Naive thymus-derived CD4-positive, alpha-beta T cell (primary cell): ENCODE measurements at places on chromosomes 7 and 10. TPM values are rescaled to one million over a fixed set of nuclear protein-coding genes. Genes with fewer than 3 reads are reported as not detected.
A peak's percentile ranks its signal among the peaks of the same experiment; 100 is the strongest.

- no peak for DNase-seq
Observed at GRCh38 chr7:21407796-21408480, 19.9 kb upstream of the SP4 start.

DNA sequence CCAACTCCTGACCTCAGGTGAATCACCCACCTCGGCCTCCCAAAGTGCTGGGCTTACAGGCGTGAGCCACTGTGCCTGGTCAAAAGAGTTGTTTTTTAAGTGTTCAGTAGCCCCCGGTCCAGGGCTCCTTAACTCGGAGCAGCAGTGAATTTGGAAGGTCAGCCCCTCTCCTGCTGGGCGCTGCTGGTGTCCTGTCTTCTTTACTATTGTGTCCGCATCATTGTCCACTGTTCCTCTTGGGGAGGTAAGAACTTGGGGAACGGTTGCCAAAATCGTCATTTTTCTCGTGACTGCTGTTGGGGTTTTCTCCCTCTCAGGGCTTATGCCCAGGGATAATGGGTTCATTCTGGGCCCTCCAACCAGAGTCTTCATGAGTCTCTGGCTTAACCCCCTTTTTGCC, 46.7 kb downstream of the CAMK1D start:
- DNase-seq = no peak

The FAM241B gene
- 6.3 and 8.6 TPM in 2 replicates for total RNA-seq

The NPFFR1 gene
- not detected in 2 replicates for total RNA-seq

The SFTPA1 gene
- not detected for total RNA-seq

The LEP gene
- total RNA-seq = not detected

DNA sequence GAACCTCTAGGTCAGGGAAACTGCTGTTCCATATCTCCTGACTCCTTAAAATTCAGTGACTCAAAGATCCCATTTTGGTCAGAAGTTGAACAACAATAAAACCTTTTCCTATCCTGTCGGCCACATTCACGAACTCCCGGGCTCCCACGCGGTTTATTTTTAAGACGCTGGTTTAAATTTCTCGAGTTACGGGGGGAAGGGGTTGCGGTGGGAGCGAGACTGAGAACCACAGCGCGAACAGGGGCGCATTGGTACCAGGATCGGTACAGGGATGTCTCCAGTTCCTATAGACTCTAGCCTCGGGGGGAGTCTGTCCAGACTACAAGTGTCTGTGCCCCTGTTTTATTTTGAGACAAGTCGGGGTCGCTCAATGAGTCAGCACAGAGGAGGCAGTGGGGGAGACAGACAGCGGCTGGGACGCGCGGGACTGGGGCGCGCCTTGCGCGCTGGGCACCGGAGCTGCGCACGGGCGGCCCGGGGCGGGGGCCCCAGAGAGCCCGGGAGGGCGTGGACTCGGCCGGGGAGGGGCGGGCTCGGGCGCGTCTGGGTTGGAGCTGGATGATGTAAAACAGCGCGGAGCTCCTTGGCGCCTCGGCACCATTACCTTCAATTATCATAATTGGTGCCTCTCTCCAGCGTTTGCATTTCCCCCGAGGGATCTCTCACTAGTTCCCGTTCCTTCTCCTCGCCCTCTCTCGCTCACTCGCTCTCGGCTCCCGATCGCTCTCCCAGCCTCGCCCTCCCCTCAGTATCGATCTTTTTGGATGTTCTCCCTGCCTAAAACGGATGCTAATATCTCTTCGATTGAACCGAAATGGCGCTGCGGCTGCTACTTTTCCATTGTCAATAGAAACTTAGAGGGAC, 8.7 kb upstream of the BAMBI start:
- no peak for DNase-seq

DNA sequence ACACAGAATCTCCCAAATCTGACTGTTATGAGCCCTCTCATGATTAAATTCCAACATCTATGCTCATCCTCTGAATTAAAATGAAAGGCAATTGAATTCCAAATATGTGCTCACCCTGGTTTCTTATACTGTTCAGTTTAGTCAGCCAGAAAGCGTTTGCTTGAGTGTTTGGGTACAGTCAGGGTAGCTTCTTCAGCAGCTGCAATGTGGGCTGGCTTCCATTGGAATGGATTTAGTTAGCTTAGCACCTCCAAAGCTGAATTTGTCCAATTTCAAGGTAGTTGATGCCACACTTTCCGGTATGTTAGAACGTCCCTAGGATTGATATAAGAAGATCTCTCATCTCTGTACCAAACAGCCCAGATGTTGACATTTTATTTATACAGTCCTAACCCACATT, 9.3 kb downstream of the KLHL7 start:
- DNase-seq = no peak

The ACTL6B gene
- total RNA-seq = not detected in 2 replicates

DNA sequence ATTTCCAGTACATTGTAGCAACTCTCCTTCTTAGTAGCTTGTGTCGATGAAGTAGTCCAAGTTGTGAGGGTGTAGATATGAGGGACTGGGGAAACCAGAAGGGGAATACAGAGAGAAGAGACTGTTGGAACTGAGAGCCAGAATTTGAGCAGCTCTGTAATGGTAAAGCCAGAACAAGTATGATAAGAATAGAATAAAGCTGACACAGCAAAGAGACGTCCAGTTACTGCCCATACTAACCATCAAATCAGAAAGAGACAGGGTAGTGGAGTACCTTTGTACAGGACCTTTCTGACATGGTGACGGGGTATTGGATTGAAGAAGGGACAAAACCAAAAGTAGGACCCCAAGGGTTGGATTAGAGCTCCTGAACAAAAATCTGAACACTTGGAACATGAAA, 206.0 kb downstream of the SEMA3E start:
- no peak for DNase-seq

DNA sequence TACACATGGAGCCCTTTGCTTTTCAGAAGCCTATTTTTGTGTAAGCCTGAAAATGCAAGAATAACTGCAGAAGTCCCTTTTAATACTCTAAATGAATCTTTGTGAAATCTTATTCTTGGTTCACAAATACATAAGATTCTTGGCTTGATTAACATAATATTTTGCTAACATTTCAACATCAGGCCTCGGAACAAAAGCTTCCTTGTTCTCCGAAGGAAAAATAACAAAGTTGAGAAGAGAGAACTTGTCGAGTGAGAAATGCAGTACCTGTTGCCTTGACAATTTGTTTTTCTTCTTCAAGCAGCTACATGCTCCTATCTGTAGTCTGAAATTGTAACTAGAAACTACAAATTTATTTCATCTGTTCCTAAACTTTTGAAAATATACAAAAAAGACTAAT, 8.5 kb downstream of the NT5C2 start:
- no peak for DNase-seq

GRCh38 chr10:92690211-92690914, 608 bp downstream of the HHEX start:
- peak; percentile 46 for DNase-seq

The SH2D4B gene
- 0.11 TPM for total RNA-seq

DNA sequence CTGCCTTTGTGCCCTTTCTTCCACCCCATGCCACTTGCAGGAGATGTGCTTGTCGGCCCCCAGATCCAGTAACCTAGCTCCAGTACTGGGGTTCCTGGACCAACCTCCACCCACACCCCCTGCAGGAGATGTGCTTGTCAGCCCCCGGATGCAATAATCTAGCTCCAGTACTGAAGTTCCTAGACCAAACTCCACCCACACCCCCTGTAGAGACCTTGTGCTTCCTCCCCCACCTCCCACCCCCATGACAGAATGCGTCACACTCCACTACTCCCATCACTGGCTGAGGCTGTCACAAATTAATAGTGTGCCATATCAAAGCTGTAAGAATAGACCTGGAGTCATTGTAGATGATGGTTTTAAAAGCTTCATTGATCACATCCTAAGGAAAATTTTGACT, 185.0 kb downstream of the BICC1 start:
- no peak for DNase-seq

DNA sequence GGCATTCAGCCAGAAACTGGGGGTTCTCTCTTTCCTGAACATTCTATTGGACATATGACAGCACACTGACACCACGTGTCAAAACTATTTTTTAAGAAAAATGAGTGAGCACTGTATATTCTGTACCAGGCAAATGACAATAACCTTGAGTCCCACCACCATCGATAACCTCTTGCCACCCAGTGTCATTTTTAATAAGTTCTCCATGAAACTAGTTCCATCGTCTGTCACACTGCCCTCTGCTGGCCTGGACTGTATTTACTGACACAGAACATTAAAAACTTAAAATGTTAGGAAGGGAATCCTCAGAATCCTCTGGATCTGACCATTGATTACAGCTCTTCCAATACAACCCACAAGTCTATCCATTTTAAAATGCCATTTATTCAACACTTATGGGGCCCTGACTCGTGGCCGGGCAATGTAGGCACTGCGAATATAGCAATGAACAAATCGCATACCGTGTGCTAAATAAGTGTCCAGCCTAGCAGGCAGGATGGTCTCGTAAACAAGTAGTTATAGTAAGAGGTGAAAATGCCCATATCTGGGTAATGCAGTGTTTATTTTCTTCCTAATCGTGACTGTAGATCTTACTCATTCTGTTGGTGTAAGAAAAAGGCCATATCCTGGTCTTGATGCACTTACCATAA, 35.9 kb upstream of the CACNB2 start:
- DNase-seq = peak; percentile 7

- DNase-seq = peak; percentile 71
Observed at GRCh38 chr7:158828133-158829020, 932 bp downstream of the ESYT2 start.

GRCh38 chr7:92916770-92917224, 80.4 kb upstream of the CDK6 start:
- DNase-seq = no peak

DNA sequence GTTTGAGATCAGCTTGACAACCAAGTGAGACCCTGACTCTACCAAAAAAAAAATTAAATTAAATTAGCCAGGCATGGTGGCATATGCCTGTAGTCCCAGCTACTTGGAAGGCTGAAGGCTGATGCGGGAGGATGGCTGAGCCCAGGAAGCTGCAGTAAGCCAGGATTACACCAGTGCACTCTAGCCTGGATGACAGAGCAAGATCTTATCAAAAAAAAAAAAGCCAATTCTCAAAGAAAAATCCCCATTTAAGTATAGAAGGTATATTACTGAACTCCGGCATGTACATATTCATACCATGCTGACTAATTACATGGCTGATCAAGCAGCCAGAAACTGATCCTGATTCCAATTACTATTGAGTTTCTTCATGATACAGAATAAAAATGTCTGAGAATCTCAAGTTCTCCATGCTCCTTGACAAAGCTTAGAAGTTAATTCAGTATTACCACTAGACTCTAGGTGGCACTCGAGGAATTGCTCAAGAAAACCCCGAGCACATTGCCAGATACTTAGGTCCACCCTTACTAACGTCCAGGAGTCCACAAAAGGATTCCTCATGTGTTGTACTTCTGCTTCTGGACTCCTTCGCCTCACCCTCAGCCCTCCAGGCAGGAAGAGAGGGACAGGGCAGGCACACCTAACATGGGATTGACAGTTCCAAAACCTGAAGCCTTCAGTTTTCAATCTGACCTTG, 148.9 kb downstream of the PARD3 start:
- DNase-seq = no peak

- DNase-seq = no peak
Observed at GRCh38 chr7:85708221-85708620, 521.4 kb upstream of the SEMA3D start.

- DNase-seq = no peak
Observed at GRCh38 chr7:15131661-15132060, 229.1 kb upstream of the DGKB start.

- DNase-seq = no peak
Observed at GRCh38 chr7:31020161-31020560, 31.9 kb upstream of the ADCYAP1R1 start.

DNA sequence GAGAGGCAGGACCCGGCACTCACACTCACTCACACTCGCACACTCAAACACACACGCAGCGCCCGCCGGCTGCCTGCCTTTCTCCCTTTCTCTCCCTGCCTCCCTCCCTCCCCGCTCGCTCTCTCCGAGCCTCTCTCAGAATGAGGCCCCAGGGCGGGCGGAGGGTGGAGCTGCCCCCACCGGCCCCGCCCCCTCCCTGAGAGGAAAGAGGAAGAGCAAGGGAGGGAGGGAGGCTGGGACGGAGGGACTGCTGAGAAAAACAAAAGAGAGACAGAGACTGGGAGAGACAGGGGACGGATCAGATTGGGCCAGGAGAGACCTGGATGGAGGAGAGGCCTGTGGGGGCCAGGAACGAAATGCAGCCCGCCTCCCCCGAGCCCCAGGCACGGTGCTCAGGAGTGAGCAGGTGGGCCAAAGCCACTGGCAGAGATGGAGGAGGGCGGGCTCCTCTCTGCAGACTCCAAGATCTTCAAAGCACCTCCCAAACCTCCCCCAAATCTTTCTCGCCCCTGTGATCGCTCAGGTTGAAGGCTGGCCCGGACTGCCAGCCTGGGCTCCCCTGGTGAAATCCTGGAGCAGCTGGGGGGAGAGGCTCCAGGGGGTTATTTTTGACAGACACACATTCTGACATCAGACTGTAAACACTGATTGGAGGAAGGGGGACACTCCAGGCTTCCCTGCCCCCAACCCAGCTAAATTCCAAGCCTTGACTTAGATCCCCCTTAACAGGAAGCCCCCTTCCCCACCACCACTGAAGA, 5.1 kb downstream of the LDB1 start:
- peak; percentile 67 for DNase-seq

DNA sequence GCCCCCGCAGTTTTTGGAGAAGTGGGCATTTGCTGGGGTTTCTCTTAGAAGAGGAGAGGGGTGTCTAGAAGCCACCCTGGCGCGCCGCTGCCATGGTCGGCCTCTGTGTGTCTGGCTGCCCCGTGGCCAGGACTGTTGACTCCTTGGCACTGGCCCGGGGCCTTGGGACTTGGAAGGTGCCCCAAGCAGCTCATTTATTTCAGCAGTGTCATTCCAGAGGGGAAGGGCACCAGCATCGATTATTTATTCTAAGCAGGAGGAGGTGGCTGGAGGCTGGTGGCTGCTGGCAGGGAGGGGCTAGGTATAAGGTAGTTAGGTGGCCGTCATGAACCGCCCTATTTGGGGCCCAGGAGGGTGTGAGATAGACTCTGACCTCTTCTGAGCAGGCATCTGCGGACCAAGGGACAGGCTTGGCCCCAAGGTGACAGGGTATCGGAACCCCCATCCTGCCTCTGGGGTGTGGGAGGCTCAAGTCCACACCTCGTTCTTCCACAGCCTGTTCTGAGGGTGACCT, 1.6 kb downstream of the GTF2IRD1 start:
- DNase-seq = no peak

The WIPF3 gene
- total RNA-seq = 0.08 TPM

GRCh38 chr7:34759477-34760125, 101.6 kb downstream of the NPSR1 start:
- no peak for DNase-seq

- no peak for DNase-seq
Observed at GRCh38 chr7:158802535-158803366, 26.6 kb downstream of the ESYT2 start.

GRCh38 chr10:92142949-92143348, 147.9 kb downstream of the CPEB3 start:
- no peak for DNase-seq

- no peak for DNase-seq
Observed at GRCh38 chr7:45697576-45698136, 123.5 kb downstream of the ADCY1 start.

The SLC13A4 gene
- total RNA-seq = not detected

GRCh38 chr7:26709210-26709990, 155.0 kb downstream of the SKAP2 start:
- DNase-seq = no peak
